T-cell (primary cell): ENCODE measurements at places on chromosomes 16 and 17. TPM values are rescaled to one million over a fixed set of nuclear protein-coding genes. Genes with fewer than 3 reads are reported as not detected.

- DNase-seq = no peak
Measured at GRCh38 chr16:27214084-27214961, 11.0 kb downstream of the KDM8 start.

DNA sequence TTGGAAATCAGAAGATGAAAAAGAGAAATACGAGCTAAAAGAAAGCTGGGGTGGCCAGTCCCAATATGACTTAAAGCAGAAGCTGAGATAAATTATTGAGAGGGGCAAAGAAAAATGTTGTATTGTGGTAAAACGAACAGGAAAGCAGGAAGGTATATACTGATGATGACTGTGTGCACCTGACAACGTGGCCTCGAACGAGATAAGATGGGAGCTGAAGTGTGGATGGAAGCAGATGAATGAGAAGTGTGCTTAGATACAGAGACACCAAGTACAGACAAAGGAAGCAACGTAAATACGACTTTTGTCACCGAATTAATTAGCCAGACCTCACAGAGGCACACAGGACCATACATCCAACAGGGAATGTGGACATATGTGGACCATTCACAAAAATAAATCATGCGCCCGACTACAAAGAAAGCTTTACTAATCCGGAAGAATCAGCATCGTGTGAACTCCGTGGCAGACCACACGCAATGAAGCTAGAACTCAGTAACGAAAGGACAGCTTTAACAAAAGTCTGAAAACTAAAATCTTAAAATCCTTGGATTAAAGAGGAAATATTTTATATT, 218.7 kb downstream of the RPTOR start:
- DNase-seq = no peak

GRCh38 chr16:49563666-49564065, 190.1 kb downstream of the C16orf78 start:
- DNase-seq = no peak

GRCh38 chr16:1290860-1291575, 18.4 kb upstream of the UBE2I start:
- no peak for DNase-seq

DNA sequence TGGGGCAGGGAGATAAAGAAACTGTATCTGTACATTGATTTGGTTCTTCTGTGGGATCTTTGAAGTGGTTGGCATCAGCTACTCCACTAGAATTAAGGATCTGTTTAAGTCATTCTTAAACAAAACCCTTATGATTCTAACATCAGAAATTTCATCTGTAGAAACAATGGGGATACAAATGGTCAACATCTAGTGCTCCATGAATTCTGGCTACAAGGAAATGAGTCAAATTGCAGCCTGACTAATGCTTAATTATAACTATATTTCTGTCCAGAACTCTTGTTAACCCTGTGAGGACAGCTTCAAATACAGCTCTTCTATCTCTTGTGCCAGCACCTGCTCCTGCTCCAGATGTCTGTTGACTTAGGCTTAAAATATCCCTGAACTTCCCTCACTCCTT, 13.9 kb upstream of the GINS3 start:
- no peak for DNase-seq

DNA sequence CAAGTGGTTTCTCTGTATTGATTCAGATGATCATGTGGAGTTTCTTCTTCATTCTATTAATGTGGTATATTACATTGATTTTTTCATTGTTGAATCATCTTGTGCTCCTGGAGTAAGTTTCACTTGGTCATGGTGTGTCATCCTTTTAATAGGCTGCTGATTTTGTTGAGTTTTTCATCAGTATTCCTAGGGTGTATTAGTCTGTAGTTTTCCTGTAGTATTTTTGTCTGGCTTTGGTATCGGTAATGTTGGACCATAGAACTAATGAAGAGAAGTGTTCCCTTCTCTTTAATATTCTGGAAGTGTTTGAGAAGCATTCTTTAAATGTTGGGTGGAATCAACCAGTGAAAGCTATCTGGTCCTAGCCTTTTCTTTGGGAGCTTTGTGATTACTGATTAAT, 99.0 kb downstream of the OMG start:
- no peak for DNase-seq

CEP112 gene
- total RNA-seq = 3.2 TPM

GRCh38 chr17:48441231-48441711, 11.3 kb upstream of the SKAP1 start:
- peak; percentile 51 for DNase-seq

DLX3 gene
- total RNA-seq = not detected

DNA sequence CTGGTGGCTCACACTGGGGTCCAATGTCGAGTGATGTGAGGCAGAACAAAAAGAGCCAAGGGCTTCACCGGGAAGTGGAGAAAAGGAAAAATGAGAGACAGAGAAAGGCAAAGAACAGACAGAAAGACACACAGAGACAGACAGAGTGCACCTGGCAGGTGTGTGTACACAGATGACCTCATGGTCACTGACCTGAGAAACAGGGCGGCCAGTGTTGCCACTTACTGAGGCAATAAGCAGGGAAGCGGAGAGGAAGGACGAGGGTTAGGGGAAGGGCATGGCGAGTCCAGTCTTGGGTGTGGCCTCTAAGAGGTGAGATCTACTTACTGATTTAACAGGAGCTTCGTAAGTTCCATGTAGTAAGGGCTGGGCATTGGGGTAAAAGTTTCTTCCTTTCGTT, 7.5 kb downstream of the GINS2 start:
- DNase-seq = no peak

NPB gene
- total RNA-seq = 0.43 TPM

- DNase-seq = no peak
Measured at GRCh38 chr17:77253611-77254051, 112.9 kb downstream of the SEC14L1 start.

LRRC36 gene
- not detected for total RNA-seq

TEX14 gene
- 0.66 TPM for total RNA-seq

GRCh38 chr17:17237026-17237799, at the start of gene FLCN:
FLCN (minus strand) TSS chr17:17237168; CDS start chr17:17228137, 9,031 bp downstream.
- DNase-seq = peak; percentile 87

DNA sequence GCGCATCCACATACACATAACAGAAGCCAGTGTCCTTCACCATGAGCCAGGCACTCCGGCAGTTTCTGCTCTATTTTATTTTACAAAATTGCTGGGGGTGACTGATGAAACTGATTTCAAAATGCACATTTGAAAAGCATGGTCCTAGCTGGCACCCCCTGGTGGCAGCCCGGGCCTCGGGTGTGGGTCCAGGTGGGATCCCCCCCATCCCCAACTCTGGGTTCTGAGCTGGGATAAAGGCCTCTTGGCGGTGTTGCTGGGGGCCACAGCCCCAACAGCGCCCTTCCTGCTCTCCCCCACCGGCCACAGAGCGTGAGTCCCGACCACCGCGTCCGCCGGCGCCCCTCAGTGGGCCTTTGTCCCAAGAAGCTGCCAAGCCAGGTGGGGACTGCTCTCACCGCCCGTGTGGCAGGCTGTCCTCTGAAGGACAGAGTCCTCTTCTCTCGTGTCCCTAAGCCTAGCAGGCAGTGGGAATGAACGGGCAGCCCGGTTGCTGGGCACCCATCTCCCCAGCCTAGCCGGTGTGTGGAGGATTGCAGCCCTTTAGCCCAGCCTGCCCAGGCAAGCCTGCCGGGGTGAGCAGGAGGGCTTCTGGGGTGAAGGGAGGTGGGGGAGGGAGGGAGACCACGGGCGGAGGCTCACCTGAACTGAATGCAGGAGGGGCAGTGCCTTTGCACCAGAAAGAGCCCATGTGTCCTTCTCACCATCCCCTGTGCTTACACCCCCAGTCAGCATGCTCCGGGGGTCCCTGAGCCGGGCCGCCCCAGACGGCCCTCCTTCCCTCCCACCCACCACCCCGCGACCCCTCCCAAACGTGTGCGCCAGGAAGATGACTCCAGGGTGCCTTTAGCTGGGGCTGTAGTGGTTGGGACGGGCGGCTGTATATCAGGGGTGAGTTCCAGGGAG, 898 bp downstream of the SNAI3 start:
- peak; percentile 64 for DNase-seq

GRCh38 chr17:48612456-48612853, 1.6 kb upstream of the HOXB7 start:
- no peak for DNase-seq

- DNase-seq = no peak
Measured at GRCh38 chr17:73644145-73645049, at the start of gene SDK2. SDK2 (minus strand) TSS chr17:73644445; CDS start chr17:73644088, 357 bp downstream.

MARVELD3 gene
- total RNA-seq = not detected

- DNase-seq = no peak
Measured at GRCh38 chr17:7078711-7079110, 1.3 kb downstream of the CLEC10A start.

NTN1 gene
- 0.09 TPM for total RNA-seq

NUPR1 gene
- 0.98 TPM for total RNA-seq

DNA sequence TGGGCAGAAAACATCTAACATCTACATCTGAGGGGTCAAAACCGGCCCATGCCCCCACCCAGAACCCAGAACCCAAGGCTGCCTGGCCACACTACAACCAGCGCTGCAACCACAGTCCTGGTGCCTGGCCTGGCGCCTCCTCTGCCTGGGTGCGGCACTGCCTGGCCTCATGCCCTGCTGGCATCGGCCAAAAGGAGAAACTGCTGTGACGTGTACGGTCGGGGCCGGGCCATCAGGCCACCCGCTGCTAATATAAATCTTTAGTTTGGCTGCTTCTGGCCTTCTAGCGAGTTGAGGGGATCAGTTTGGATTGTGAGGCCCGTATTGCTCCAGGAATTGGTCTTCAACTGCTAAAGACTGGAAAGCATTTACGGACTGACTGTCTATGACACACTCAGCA, 22.8 kb downstream of the TMEM204 start:
- no peak for DNase-seq

GRCh38 chr16:85627089-85627488, 14.0 kb downstream of the GSE1 start:
- DNase-seq = no peak

DNA sequence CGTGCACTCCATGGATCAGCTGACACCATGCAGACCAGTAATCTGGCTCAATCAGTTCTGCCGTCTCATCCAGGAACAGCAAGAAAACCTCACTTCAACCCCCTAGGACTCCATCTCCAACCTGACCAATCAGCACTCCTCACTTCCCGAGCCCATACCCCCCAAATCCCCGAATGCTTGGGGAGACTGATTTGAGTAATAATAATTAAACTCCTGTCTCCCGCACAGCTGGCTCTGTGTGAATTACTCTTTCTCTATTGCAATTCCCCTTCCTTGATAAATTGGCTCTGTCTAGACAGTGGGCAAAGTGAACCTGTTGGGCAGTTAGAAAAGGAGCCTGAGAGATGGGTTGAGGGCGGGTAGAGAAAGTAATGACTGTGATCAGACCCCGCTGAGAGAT, 320.0 kb downstream of the HAPSTR1 start:
- no peak for DNase-seq

DNA sequence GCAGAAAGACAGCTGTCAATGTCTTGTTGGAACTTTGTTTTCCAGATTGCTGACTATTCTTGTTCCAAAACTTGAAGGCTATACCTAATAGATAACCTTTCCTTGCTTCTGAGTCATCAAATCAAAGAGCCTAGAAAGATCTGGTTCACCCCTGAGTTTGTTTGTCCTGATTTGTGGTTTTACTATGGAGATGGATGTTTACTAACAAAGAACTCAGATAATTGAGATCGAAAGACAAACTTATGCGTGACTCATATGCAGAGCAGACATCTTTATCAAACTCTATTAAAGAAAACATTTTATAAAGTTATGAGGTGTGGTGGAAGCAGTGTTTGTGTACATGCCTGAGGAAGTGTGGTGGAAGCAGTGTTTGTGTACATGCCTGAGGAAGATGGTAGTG, 311.1 kb upstream of the TBX2 start:
- DNase-seq = no peak

PTX4 gene
- total RNA-seq = 0.26 TPM

ABR gene
- 89.4 TPM for total RNA-seq

DNA sequence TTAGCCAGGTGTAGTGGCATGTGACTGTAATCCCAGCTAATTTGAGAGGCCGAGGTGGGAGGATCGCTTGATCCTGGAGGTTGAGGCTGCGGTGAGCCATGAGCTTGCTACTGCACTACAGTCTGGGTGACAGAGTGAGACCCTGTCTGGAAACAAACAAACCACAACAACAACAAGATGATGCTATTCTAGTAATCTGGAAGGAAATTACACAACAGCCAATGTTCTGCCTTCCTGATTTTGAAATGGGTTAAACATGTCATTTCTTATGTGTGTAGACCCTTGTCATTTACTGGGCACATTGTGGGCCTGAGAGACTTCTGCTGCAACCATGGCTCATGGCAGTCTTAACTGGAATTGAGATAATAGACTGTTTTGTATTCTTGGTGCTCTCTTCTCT, 5.9 kb downstream of the COQ7 start:
- no peak for DNase-seq

DNA sequence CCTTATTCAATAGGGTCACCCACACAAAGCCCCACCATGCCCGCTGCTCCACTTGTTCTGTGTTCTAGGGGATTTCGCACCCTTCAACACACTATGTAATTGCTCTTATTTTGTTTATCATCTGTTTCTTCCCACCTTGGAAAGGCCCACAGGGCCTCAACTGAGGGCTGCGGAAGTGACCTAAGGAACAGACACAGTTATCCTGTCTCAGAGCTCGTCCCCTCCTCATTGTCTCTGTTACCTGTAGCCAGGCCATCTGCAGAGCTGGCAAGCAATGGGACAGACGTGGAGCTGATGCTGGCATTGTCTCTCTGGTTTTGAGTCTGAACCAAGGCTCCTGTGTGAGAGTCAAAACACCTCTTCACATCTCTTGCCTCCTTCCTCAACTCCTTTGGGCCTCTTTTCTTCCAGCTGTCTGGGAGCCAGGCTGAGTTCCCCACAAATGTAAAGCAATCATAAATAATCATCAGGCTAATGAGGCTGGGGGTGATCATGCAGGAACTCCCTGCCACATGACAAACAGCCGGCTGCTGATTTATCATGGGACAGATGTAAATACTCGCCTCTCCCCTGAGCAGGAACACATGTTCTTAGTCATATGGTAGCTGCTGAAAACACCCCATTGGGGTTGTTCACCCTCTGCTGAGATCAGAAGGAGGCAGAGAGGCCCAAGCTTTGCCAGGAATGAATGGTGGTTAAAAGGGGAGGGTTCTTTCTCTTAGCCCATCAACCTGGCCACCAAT, 71.9 kb downstream of the AXIN2 start:
- no peak for DNase-seq

DNA sequence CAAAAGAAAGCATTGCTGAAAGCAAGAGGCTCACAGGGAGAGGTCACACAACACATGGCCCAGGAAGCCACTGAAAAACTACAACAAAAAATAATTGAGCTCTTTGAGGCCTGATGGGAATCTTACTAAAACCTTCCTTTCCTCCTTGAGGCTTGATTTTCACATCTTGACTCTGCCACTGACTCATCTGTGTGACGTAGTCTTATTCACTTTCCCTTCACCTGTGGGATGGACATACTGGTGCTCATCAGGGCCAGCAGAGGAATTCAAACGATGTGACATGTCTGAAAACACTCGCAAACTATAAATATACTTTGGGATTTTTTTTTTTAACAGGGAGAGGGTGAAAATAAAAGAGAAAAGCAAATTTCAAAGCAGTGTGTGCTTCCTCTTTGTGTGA, 78.3 kb upstream of the ASIC2 start:
- no peak for DNase-seq

OR4D1 gene
- total RNA-seq = 1.3 TPM
